Fibroblast of the conjunctiva (primary cell): ENCODE measurements at places on chromosomes 11 and 22.

GRCh38 chr11:117411736-117412135 is 84.1 kb downstream of the CEP164 start:
- DNase-seq, result no peak

- DNase-seq, result no peak
Observed at GRCh38 chr11:1825039-1825740, 9.6 kb upstream of the SYT8 start.

DNA sequence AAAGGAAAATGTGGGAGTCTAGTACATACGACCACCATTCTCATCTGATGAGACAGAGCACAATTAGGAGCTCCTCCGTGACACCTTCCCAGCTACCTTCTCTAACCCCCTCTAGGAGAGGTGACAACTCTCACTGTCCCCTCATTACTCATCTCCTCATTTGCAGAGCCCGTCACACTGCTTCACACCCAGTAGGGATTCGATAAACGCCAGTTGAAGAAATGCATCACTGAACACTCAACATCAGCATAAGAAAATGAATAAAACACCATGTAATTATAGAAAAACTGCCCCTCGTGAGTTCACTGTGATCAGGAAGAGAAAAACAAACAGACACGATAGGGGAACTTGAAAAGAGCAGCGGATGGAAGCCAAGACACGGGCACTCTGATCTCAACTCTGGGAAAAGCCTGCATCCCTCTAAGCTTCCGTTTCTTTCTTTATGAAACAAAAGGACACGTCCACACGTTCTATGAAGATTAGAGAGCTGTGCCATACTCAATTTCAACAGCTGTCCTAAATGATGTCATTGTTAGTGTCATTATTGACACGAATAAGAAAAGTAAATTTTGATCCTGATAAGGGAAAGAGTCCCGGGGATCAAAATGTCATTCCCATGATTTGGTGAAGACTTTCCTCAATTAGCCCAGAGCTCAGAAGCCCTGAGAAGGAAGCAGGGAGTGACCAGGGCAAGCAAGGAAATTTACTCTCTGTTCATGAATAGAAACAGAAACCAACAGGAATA is 356.9 kb downstream of the LARGE1 start:
- DNase-seq, result no peak

- DNase-seq, result no peak
Observed at GRCh38 chr11:58940028-58940427, 740 bp downstream of the GLYATL1 start.

DNA sequence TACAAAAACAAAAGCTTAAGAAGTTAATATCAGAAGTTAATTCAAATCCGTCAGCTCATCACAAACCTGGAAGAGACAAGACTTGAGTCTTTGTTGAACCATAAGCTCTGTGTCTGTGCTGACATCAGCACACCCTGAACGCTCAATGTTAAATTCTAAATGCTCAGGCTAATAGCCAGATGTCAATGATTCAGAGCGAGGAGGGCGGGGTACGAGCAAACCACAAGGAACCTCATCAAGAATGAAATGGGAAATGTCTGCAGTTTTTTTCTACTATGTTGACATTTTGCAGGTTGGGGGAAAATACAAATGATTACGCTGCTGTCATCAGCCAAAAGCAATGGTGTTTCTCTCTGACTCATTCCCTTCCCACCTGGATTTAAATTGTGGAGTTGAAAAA is 1057.2 kb downstream of the NTM start:
- no peak for DNase-seq

- no peak for DNase-seq
Observed at GRCh38 chr22:27093422-27093821, 436.0 kb downstream of the MIAT start.

- DNase-seq, result no peak
Observed at GRCh38 chr11:15146271-15147003, 31.7 kb downstream of the INSC start.

GRCh38 chr22:32042924-32043323 is at the start of gene SLC5A1:
Gene SLC5A1 (plus strand): TSS chr22:32043261. CDS start chr22:32043282, 21 bp downstream.
- DNase-seq, result no peak

GRCh38 chr11:14672635-14673034 is 29.0 kb downstream of the PDE3B start:
- DNase-seq, result peak; percentile 13

- DNase-seq, result no peak
Observed at GRCh38 chr11:76253416-76253815, 47.1 kb upstream of the WNT11 start.

DNA sequence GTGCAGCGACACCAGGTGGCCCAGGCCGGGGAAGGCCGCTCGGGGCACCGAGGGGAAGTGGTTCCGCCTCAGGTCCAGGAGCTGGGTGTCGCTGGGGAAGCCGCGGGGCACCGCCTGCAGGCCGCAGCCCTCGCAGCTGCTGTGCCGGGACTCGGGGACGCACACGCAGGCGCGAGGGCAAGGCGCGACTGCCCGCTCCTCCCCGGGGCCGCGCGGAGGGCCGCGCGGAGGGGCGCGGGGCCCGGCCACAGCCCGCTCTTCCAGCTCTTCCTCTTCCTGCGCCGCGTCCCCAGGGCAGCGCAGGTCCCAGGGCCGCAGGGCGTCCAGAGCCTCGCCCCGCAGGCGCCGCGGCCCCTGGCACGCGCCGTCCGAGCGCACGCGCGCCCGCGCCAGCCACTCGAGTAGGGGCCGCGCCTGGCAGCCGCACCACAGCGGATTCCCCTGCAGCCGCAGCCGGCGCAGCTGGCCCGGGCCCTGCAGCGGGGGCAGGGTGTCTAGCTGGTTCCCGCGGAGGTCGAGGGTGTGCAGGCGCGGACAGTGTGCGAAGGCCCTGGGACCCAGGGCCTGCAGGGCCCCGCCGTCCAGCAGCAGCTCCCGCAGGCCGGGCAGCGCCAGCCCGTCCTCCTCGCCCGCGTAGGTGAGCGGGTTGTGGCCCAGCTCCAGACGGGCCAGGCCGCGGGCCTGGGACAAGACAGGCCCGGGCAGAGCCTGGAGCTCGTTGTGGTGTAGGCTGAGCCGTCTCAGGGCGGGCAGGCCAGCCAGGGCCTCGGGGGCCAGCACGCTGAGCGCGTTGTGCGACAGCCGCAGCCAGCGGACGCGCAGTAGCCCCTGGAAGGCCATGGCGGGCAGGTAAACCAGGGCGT is 2.8 kb downstream of the CHADL start:
- DNase-seq, result no peak

GRCh38 chr11:58719406-58720117 is 12.2 kb downstream of the GLYAT start:
- no peak for DNase-seq

GRCh38 chr11:121321614-121322243 is 29.2 kb downstream of the SC5D start:
- DNase-seq, result peak; percentile 9

GRCh38 chr22:32922186-32922585 is 120.7 kb downstream of the TIMP3 start:
- no peak for DNase-seq

GRCh38 chr11:105609341-105609781 is 512 bp upstream of the GRIA4 start:
- DNase-seq, result peak; percentile 4

DNA sequence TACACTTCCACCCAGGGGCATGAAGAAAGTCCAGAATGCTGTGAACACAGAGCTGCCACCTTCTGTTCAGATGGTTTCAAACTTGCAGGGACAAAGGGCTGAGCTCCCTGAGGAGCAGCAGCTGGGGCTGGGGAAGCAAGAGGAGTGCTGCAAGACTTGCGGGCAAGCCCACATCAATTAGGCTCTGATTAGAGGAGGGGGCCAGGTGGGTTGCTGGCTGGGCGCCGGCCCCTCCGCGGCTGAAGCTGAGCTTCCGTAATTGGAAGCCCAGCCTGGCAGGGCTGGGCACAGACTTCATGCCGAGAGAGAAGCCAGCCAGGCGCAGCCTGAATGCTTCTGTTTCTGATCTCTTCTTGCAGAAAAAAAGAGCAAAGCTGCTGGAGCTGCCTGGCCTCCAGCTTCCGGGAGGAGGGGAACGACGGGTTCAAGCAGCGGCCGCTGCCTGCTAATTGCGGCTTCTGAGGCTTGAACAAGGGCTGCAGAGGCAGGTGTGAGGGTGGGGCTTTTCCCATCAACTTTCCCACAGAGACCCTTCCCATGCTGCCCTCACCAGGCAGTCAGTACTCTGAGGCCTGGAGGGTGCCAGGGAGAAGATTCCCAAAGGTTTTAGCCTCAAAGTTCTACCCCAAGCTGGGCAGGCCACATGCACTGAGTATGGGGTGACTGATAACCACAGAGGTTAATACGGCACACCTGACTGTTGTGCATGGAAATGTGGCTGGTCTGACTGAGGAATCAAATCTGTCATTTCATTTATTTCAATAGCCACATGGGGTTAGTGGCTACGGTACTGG is 91.1 kb upstream of the LMO1 start:
- no peak for DNase-seq

- DNase-seq, result no peak
Observed at GRCh38 chr22:44459041-44459440, 39.0 kb downstream of the RTL6 start.

DNA sequence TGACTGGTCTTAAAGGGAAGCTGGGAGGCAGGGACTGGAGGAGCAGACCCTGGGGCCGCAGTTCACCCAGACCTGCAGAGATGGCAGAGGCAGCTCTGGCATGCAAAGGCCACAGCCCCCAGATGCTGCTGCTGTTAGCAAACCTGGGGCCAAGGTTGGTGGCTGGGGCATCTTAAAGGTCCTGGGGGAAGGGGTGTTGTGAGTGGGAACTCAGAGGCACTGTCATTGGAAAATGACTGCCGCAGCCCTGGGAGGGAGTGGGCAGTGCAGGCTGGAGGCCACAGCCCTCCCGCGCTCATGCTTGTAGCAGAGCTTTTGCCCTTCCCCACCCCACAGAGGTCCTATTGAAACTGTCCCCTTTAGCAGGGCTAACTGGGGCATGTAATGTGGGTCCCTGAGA is 111.8 kb downstream of the CTTN start:
- DNase-seq, result no peak

DNA sequence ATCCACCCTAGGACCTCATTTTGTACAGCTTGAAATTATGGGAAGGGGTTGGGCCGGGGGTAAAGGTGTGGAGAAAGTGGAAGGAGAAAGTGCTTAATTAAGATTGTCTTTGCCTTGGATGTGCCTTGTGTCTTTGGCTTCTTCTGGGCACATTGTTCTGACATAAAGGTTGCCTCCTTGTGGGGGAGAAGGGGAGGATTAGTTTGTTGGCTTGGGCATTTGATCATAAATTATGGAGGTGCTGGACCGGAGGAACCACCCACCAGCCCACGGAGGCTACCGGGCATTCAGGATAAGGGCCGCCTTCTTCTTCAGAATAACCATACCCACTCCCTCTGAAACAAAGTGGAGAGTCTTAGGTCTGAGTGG is 1.3 kb downstream of the PAFAH1B2 start:
- no peak for DNase-seq

DNA sequence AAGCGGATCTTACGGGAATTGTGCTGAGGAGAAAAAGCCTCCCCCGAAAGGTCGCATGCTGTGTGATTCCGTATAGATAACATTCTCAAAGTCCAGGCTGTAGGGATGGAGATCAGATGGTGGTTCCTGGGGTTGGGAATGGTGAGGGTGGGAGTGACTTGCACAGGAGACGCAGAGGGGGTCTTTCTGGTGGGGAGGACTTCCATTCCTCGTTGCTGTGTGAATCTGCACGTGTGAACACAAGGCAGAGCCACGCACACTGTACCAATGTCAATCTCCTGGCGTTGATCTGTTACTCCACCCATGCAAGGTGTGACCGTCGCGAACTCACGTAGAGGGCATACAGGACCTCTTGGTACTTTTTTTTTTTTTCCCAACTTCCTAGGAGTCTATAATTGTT is 59.0 kb upstream of the KCNQ1OT1 start:
- no peak for DNase-seq

DNA sequence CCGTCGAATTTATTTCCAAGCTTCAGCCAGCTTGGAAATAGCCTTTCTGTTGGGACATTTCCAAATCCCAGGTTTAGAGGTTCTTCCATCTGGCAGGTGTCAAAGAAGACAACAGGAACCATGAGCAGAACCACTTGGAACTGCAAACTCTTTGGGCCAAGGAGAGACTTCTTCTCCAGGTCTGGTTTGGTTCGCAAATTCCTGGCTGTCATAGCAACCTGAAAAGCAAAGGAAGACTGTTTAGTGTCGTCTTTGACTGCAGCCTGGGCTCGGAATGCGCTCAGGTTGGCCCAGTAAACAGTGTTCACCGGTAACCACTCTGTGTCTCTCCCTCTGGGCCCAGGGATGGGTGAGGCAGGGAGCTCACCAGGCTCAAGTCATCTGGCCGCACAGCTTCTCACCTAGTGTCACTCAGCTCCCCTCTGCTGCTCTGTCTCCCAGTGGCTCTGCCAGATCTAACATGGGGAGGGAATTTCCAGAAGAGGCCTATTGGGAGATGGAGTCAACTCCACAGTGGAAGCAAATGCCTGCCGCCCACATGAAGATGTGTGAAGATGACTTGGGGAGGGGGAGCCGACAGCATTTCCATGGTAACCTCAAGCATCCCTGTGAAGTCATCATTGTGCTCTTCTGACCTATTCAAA is 11.9 kb upstream of the CLMP start:
- no peak for DNase-seq

DNA sequence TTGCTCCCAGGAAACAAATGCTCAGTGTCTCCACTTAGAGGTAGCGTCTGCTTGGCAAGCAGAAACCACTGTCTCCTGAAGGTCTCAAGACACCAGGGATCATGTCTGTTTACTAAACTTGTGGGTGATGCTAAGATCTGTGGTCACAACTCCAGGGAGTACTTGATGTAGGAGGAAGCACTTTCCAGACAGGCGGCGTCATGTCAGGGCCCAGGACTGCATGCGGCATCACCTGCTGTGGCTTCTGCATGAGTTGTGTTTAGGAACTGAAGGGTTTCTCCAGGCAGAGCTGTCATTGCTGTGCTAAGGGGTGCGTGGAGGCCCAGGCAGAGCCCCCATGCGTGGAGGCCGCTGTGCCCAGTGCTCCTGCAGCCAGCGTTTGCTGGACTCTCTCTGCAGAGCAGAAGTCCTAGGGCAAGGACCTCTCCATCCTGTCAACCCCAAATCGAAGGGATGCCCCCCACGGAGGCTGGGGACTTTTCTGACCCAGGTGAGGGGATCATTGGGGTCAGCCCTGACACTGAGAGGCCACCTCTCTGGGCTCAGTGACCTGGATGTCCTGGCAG is 8.1 kb upstream of the PANX2 start:
- no peak for DNase-seq

GRCh38 chr11:90784241-90784814 is 561.5 kb upstream of the CHORDC1 start:
- DNase-seq, result no peak
